ENCODE measurements at places on chromosomes 2 and 18. TPM values are rescaled to one million over a fixed set of nuclear protein-coding genes. Genes with fewer than 3 reads are reported as not detected.

DNA sequence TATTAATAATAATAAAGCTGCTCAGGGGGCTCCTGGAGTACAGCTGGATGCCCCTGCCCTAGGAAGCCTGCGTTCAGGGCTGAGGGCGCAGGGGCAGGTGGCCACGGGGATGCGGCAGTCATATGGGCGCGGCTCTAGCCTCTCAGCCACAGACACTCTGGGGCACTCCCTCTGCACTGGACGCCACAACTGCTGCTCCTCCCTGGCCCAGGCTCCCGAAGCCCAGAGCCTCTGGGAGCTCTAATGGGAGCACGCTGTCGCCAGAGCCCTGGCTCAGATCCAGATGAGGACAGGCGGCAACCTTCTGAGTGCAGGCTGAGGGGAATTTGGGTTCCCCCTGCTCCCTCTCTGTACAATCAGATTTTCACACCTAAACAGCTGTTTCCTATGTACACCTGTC, 93.6 kb downstream of the MTCL1 start:
- DNase-seq, result no peak

DNA sequence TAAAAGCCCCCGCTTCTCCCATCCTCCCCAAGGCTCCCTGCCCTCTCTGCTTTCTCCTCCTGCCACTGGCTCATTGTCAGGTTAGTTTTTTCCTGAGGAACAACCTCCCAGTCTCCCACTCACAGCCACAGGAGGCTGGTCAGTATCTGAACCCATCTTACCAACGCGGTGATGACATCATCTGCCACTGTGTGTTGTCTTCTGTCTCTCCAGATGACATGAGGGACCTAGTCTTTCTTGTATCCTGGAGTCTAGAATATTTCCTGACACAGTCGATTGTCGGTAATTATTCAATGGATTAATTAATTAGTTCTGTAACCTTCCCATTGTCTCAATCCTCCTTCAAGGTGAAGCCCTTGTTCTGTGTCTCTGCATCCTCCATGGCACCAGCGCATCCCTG, 290.2 kb downstream of the GALR1 start:
- DNase-seq, result no peak

GRCh38 chr2:114843963-114844362, 401.5 kb downstream of the DPP10 start:
- no peak for DNase-seq

GRCh38 chr2:174673876-174674275, 76.3 kb upstream of the WIPF1 start:
- DNase-seq, result no peak

- no peak for DNase-seq
These were observed 37.9 kb downstream of the LCLAT1 start for GRCh38 chr2:30484995-30485394.

- DNase-seq, result no peak
These were observed 167.8 kb downstream of the NRP2 start for GRCh38 chr2:205850132-205850531.

DNA sequence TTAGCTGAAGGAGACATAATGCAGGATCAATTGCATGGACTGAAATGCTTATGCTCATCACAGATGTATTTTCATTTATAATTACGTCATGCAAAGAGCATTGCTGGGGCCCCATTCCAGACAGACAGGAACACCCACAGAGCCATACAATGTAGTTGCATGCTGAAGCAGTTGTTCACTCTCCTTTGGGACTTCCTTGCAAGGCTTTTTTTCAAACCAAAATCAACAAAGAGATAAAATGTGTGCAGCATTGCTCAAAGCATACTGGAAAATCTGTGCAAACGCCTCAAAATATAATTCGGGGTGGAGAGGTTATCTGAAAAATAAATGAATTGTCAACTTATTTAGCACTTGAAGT, 463.2 kb downstream of the CDH2 start:
- no peak for DNase-seq

- no peak for DNase-seq
These were observed 142.1 kb downstream of the ASXL3 start for GRCh38 chr18:33720133-33720532.

DNA sequence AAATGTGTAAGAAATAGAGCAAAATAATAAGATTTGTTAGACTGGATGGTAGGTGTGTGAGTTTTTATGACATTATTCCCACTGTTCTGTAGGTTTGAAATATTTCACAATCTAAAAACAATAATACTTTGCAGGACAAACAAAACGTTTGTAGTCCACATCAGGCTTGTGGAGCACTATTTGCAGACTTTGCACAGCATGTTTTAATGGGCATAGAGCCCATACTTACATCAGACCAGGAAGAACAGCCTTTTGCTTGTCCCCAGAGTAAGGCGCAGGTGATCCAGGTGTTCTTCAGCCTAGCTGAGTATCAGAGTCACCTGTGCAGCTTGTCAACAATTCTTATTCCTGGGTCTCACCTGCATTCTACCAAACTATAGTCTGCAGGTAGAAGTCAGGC, 9.1 kb upstream of the STK39 start:
- no peak for DNase-seq

- DNase-seq, result no peak
These were observed 79.0 kb downstream of the PIGN start for GRCh38 chr18:62107881-62108280.

DNA sequence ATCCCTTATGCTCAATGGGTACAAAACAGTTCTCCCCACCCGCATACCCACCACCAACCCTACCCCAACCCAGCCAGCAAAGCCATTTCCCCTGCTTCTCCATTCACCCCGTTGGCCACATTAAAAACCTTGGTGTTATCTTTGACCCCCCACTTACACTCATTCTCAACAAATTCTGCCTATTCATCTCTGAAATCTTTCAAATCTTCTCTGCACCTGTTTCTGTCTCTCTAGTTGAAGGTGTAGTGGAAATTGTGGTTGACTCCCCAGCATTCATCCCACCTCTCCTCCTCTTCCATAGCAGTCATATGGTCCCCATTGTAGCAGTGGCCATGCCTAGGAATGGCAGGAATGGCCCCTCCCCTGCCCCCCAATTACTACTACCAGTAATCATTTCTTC, 20.5 kb upstream of the TET3 start:
- no peak for DNase-seq

DNA sequence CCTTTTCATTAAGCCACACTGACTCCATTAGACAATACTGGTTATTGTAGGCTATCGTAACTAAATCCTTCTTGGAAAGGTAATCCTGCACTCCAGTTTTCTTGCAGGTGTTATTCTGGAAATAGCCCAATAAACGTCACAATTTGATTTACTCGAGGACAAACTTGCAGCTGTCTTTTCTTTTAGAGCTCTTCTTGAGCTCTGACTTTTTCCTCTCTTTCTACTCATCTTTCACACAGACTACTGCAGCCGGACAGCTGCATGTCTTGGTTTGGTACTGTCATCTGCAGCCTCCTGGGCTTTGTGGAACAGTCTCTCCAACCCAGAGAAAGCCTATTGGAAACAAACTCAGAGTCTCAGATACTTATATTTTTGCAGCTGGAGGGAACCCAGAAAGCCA, 23.0 kb upstream of the MSGN1 start:
- DNase-seq, result no peak

DNA sequence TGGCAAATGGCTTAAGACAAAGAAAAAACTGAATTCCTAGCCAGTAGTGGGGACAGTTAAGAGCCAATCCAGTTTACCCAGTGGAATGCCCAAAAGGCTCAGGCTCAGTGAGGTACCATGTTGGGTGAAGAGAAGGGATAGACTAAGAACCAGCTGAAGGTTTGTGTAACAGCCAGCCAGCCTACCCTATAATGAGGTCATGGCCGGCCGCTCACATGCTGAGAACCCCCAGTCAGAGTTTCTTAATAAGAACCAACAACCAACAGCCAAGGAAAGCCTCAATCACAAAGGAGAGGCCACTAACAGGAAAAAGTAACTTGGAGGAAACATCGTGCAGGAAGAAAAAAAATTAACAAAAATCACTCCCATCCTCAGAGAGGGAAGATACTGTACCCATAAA, 25.4 kb upstream of the DUSP2 start:
- DNase-seq, result no peak

GRCh38 chr2:176534798-176535466, 265.7 kb downstream of the MTX2 start:
- DNase-seq, result no peak

DNA sequence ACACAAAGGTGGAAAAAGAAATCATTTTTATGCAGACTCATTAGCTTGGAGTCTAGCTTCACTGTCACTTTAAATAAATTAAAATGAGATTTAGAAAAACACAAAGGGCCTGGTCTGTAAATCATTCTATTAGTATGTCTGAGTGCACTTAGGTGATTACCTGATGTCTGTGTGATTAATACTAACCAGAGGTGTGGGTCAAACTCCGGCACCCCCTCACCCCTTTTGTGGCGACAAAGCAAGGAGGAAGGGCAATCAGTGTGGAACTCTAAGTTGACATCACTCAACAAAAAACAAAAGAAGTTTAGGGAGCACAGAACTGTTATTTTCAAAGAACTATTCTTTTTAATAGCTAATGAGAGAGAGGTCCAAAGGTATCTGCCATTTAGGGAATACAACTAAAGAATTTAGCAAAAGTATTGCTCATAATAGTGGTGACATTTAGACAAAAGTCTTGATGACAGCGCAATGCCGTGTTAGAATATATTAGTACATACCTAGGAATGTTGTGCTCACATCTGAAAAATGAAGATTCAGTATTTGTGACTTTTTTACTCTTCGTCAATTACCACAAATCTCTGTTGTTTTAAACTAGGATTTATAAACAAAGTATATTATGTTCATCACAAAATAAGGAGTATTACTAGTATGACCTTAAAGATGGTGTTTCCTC, 66.3 kb downstream of the ZEB2 start:
- no peak for DNase-seq

GRCh38 chr2:235333076-235333475, 160.8 kb upstream of the AGAP1 start:
- no peak for DNase-seq

DNA sequence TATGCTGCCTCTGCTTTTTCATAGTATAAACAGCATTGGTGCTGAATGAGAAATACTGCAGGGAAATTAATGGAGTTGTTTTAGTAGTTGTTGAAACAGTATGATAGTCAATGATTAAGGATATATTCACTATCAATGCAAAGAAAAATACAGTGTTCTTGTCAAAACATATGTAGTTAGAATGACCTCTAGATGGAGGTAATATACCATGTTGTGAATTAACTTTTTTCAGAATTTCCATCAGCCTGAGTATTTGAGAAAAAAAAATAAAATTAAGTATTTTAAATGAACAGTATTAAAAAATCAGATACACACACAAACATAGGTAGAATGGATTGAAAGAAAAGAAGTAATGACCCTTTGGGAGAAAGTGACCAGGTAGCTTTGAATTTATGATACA, 59.5 kb downstream of the RMDN2 start:
- no peak for DNase-seq

GRCh38 chr2:16254356-16254965, 314.1 kb downstream of the MYCN start:
- no peak for DNase-seq

- DNase-seq, result no peak
These were observed 476 bp downstream of the MSTN start for GRCh38 chr2:190062053-190062452.

- no peak for DNase-seq
These were observed 154.0 kb upstream of the MAP3K20 start for GRCh38 chr2:172921532-172922236.

DNA sequence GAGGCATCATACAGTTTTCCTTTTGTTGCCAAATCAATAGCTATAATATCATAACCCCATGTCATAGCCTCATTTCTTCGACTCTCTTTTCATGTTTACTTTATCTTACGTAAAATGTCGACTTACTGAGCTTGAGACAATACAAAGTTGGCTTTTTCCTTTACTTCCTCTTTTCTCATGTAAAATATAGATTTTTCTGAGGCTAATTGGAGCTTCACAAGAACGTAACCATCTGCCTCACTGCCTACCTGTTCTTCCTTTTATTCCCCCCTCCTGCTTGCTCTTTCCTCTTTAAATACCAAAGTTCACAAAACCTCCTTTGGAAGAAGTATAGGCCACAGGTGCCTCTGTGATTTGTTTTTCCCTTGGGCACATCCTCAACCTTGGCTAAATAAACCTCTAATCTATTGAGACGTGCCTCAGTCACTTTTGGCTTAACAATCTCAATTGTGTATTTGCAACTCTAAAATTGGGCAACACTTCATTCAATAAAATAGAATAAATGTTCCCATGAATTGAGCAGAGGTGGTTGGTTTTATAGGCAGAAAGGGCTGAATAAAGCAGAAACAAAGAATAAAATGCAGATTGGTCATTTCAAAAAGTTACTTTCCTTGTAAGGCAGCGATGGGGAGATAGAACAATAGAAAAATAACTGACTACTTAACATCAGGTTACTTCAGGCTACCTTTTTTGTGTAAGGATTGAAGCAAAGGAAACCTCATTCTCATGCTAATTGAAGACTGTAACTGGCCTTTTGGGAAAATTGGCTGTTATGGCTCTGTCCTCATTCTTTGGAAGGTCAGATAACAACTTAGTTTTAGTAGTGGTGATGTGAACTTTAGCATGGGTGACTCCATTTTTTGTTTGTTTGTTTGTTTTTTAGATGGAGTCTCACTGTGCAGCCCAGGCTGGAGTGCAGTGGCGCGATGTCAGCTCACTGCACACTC, 21.3 kb downstream of the COMMD1 start:
- no peak for DNase-seq

GRCh38 chr2:109726379-109727270, 67.5 kb upstream of the RGPD5 start:
- DNase-seq, result no peak

DNA sequence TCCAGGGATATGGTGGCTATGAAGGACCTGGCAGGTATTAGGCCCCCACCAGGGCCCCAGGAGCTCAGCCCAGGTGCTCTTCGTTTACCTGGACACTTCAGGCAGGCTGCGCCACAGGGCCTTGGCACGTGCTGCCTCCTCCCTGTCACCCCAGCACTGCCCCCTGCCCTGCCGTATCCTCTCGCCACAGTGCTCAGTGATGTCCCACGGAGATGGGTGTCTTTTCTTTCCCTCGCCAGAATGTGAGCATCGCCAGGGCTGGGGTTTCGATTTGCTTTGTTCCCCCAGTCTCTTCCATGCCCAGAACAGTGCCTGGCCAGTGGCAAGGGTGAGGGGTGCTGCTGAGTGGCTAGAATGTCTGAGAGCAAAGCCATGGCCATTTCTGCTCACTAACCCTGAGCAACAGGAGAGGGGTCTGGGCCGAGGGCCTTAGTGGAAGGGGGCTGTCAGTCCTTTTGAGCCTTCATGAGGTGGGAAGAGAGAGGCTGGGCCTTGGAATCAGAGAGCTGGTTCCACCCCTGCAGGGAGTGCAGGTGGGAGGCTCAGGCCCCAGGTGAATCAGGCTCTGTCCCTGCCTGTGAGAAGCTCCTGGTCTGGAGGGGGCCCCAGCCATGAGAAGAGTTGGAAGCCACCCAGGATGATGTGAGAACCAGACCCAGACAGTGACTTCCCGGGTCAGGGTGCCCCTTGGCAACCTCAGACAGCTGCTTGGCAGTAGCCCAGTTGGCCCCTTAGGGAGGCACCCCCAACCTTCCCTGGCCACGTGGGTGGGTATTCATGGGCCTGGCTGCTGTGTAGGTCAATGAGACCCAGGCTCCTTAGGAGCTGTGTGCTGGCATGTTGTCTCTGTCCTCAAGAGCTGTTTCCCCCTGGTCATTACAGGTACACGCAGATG, 129.9 kb upstream of the HS6ST1 start:
- DNase-seq, result no peak

GRCh38 chr2:130869441-130870160, 32.9 kb downstream of the ARHGEF4 start:
- no peak for DNase-seq

Gene MRPL33
- 99.5 TPM for total RNA-seq

Gene DYNAP
- not detected for total RNA-seq

Gene CCDC178
- total RNA-seq, result not detected

Gene VSNL1
- total RNA-seq, result not detected

Gene ACTR2
- 75.9 TPM for total RNA-seq

Gene PRKAG3
- total RNA-seq, result not detected

Gene TAF1B
- total RNA-seq, result 8.3 TPM

Gene CCL20
- total RNA-seq, result not detected

Gene UGT1A1
- total RNA-seq, result not detected
